ENCODE measurements at places on chromosomes 2 and 18.

- DNase-seq: no peak
These were observed 8.7 kb downstream of the GLS start for GRCh38 chr2:190889175-190889943.

GRCh38 chr2:207970826-207971180, 54.5 kb downstream of the PLEKHM3 start:
- DNase-seq: no peak

- DNase-seq: no peak
These were observed 69.4 kb downstream of the TWSG1 start for GRCh38 chr18:9403795-9404564.

- DNase-seq: no peak
These were observed 122.5 kb downstream of the CNTNAP5 start for GRCh38 chr2:124147552-124147951.

DNA sequence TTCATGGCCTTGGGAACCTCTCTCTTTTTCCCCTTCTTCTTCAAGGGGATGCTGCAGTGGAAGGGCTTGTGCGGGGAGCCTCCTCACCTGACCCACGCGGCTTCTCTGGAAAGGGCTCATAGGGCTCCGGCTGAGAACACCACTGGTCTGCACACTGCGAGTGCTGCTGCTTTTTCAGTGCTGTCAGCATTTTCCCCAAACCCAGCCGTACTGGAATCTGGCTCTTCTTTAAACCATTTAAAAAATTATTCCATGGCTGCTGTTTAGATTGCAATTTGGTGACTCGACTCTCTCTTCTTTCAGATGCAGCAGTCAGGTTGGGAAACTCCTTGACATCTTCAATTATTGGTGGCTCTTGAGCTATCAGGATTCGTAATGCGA, 272.6 kb upstream of the DSEL start:
- no peak for DNase-seq

DNA sequence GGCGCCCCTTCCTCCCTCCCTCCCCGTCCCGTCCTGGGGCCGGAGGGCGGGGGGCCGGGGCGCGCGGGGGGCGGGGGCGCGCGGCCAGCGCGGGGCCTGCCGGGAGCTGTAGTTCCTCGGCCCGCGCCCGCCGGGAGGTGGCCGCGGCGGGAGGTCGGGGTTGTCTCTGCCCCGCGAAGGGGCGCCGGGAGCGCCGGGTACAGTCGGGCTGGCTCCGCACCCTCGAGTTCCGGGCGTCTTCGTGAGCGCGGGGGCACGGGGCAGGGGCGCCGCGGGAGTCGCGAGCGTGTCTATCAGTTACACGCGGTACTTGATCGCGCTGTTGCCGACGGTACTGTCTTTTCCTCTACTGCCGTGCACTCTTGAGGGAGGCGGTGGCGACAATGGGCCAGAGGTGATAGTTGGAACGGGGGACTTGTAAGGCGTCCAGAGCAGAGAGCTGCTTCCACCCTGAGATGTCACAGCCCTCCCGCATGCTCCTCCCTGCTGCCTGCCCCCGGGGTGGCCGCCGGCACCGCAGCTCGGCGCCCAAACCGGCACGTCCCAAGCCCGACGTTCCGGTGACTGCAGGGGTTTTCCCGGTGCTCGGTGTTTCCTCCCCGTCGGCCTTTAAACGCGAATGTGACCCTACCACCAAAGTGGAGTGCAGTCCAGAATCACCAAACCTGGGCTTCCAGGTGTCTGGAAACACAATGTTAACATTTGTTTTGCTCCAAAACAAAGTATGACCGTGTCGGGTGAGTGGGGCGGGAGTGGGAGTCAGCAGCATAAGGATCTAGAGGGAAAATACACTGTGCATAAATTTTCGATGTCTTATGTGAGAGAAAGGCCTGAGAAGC, at the start of gene PRKD3:
PRKD3 (minus strand) TSS at position 48 of the 839 bp plus-strand sequence. CDS start 8,309 bp downstream, outside the sequence.
- peak; percentile 56 for DNase-seq

DNA sequence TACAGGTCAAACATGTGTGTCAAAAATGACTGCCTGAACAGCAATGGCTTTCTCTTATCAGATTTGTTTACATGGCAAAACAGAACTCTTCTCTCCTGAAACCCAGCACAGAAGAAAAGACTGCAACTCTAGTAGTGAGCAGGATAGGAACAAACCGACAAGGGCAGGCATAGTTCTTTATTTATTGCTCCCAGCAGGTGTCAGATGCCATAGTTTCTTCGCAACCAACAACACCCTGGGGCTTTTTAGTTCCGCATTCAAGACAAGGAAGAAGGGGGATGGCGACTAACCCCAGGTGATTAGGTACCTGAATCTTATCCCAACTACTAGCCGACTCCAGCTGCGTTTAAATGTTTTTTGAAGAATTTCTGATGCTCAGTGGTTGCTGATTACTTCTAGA, 367.5 kb upstream of the FIGN start:
- no peak for DNase-seq
